ENCODE measurements at places on chromosomes 2 and 18.

GRCh38 chr2:111100087-111100764 lies 20.5 kb upstream of the BCL2L11 start:
- DNase-seq = no peak

DNA sequence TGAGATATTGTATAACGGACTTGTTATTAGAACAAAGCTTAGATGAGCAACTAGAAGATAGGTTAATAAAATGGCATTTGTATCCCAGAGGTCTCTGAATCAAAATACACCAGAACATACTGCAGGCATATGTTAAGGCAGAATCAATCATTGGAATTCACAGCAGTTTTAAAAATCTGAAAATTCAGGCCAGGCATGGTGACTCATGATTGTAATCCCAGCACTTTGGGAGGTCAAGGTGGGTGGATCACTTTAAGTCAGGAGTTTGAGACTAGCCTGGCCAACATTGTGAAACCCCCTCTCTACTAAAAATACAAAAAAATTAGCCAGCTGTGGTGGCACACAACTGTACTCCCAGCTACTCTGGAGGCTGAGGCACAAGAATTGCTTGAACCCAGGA lies 405.2 kb downstream of the ZEB2 start:
- DNase-seq = no peak

DNA sequence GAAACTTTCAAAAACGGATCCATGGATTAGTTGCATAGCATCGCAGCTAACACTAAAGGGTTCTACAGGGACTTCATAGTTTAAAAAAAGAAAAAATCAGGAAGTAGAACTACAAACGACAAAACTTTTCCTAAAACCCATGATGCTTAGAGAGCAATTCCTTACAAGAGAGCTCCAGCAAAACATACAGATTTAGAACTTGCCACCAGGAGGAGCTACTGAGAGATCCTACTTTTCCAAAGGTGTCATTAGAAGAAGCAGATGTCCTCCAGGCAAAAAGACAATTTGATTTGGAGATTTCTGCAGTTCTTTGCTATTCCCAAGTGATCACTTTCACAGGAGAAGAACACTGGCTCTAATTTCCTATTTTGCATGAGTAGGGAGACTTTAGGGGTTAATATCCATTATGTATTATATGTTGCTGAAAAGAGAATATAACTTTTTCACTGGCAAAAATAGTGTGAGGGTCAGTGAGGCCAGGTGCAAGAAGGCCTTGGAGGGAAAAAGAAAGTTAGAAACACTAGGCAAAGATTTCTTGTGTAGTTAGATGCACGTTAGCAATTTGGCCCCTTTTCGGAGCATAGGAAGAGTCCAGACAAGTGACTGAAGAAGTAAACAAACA lies 436.2 kb downstream of the SUCLG1 start:
- DNase-seq = no peak

GRCh38 chr2:196168181-196168580 lies 3.2 kb downstream of the STK17B start:
- no peak for DNase-seq

- DNase-seq = no peak
Measured at GRCh38 chr2:124269348-124269747, 244.3 kb downstream of the CNTNAP5 start.

- no peak for DNase-seq
Measured at GRCh38 chr18:27666016-27666415, 480.9 kb upstream of the CHST9 start.

DNA sequence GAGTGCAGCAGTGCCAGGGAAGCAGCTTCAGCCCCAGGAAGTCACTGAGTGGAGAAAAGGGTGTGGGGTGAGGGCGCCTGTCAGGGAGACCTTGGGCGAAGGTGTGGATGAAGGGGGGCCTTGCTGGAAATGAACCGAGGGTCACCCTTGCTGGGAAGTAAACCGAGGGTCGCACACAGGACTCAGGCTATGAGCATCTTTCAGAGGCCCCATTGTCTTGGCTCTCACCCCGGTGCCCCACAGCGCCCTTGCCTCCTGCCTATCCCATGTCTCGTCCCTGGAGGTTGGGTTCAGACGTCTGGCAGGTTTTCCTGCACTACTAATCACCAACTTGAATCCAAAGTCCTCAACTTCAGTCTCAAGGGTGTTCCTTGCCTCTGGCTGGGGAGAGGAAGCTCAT lies 122.8 kb upstream of the PXDN start:
- no peak for DNase-seq

GRCh38 chr2:167939514-167940345 lies 307.7 kb downstream of the STK39 start:
- no peak for DNase-seq

- no peak for DNase-seq
Measured at GRCh38 chr2:16200554-16201193, 260.3 kb downstream of the MYCN start.

DNA sequence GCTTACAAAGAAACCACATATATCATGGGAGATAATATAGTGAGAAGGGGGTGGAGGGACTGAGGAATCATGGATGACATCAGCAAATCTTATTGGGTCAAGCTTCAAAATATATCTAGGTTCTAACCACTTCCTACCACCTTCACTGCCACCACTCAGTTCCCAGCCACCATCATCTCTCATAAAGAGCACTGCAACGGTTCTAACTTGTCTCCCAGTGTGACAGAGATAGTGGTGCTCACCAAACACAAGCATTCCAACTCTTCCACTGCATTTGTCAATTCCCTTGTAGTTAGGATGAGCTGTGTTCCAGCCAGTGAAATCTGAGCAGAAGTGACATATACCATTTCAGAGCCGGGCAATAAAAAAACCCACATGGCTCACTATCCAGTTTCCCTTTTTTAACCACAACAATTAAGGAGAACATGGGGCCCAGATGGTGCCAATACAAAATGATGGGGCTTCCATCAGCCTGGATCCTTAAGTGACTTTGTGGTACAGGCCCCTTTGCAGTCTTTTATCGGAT lies 318.1 kb downstream of the NBAS start:
- no peak for DNase-seq

GRCh38 chr2:34234823-34235222 lies 635.7 kb upstream of the FAM98A start:
- DNase-seq = peak; percentile 26

- peak; percentile 8 for DNase-seq
Measured at GRCh38 chr2:239773228-239774141, 251.7 kb downstream of the NDUFA10 start.

DNA sequence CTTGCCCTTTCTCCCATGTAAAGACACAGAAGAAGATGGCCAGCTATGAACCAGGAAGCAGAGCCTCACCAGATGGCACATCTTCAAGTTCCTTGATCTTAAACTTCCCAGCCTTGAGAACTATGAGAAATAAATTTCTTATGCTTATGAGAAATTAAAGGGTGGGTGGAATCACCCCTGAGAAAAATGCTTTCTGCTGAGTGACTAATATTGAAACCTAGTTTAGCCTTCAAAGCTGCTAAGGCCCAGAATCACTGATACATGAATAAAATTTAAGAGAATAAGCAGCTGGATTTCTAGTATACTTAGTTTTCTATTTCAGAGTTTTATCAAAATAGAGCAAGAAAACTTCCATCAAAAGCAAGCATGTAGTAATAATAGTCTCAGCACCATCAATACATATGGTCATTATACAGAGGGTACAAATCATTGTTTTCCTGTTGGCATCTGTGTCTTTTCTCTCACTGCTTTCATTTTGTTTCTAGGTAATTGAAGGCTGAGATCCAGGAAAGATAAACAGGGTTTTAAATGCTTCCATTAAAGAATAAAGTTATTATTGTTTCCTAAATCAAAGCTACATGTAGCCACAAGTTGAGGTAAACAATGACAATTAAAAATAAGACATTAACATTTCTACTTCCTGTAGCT lies 53.3 kb upstream of the COL5A2 start:
- DNase-seq = no peak

DNA sequence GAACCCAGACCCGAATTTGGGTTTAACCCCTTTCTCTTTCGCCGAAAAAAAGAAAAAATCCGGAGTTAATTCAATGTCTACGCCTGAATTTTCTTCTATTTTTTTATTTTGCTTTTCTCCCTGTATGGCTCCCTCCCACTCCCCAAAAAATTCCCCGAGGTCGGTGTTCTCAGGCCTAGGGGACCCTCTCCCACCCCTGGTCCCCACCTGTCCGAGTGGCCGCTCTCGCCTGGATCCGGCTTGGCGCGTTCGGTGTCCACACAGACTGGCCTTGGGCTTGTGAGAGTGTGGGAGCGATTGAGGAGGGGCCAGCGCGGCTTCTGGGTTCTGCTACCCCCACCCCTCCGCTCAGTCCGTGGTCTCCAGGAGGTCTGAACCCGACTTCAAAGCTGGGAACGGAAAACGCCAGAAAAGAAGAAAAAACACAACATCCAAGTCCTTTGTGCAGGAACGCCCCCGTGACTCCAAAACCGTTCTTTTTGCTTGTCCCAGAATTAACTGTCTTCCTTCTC lies 5.7 kb upstream of the EN1 start:
- DNase-seq = peak; percentile 59

- DNase-seq = peak; percentile 6
Measured at GRCh38 chr2:78023356-78023755, 501.2 kb upstream of the LRRTM4 start.

GRCh38 chr2:55616551-55617174 lies 759 bp downstream of the PPP4R3B start:
- DNase-seq = no peak

- no peak for DNase-seq
Measured at GRCh38 chr18:32553640-32554365, 83.1 kb upstream of the GAREM1 start.

GRCh38 chr2:118255771-118256372 lies 167.6 kb downstream of the INSIG2 start:
- no peak for DNase-seq
